H1 (cell line): ENCODE measurements at places on chromosomes 2 and 18. TPM values are rescaled to one million over a fixed set of nuclear protein-coding genes. Genes with fewer than 3 reads are reported as not detected.

SLC5A7 gene
- 0.11 and 0.15 TPM in 2 replicates for total RNA-seq

DNA sequence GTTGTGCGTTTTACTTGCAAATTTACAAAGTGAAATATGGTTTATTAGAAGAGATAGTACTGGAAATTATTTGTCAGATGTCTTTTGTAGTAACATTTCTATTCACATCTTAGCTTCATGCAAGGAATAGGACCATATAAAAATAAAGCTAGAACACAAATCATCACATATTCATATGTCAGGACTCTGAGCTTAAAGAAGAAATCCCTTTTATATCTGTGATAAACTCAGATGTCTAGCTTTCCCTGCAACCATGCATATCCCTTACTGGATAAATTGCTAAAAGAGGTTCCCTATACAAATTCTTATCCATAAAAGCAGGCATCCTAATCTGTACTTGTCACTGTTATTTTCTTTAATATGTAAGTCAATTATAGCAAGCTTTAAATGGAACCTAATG, 178.5 kb downstream of the NRXN1 start:
- DNase-seq = no peak
- H3K36me3 ChIP-seq = no peaks in the 10 kb centered on the region
- H3K4me1 ChIP-seq = no peaks in the 10 kb centered on the region
- no peak overlapping the region for H3K4me3 ChIP-seq
- no peaks in the 10 kb centered on the region for H3K27me3 ChIP-seq

DNA sequence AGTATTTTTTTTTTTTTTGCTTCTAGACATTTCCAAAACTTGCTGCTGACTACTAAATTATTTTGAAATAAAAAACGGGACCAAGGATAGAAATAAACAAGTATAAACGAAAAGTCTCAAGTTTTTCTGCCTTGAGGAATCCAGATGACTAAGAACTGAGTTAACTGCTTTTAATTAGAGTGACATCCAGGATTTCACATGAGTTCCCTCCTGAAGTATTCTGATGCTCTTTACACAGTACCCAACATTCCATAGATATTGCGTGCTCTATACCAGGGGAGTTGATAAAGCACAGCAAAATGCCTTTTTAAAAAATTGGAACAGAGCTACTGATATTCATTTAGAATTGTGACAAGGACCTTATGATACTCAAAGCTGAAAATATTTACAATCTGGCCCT, 618.0 kb downstream of the CCDC85A start:
- H3K4me1 ChIP-seq = no peaks in the 10 kb centered on the region
- H3K27me3 ChIP-seq = no peaks in the 10 kb centered on the region
- no peak overlapping the region for H3K4me3 ChIP-seq
- H3K27ac ChIP-seq = no peak overlapping the region
- DNase-seq = no peak

- H3K4me3 ChIP-seq = no peak overlapping the region
- H3K27me3 ChIP-seq = no peaks in the 10 kb centered on the region
- peaks cover 16% of the 10 kb centered on the region for H3K4me1 ChIP-seq
- DNase-seq = no peak
These were observed 3.0 kb downstream of the ACOXL start for GRCh38 chr2:110735366-110735765.

PNKD gene
- 43.9 and 44.4 TPM in 2 replicates for total RNA-seq

DNA sequence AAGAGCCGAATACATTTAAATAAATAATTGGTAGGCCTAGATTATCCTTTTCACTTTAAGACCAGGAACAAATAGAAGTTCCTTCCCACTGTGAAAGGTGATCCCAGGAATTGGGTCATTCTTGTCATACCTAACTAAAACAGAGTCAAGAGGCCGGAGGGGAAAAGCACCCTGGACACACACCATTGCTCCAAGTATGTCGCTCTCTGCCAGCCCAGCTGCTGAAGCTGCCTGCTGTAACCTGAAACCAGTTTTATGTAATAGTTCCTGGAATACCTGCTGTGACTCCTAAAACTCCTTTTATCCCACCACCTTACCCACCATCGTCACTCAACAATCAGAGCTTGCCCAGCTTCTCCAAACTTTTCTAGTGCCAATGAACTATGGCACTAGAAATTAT, 217.1 kb downstream of the PTPRM start:
- DNase-seq = no peak
- no peak overlapping the region for H3K27ac ChIP-seq
- H3K4me1 ChIP-seq = no peaks in the 10 kb centered on the region
- no peaks in the 10 kb centered on the region for H3K27me3 ChIP-seq

ARHGEF33 gene
- total RNA-seq = 0.57 and 0.95 TPM in 2 replicates

MALL gene
- total RNA-seq = 3.6 and 3.9 TPM in 2 replicates

IL36RN gene
- not detected in 2 replicates for total RNA-seq

FOXI3 gene
- 15.9 and 17.1 TPM in 2 replicates for total RNA-seq

DNA sequence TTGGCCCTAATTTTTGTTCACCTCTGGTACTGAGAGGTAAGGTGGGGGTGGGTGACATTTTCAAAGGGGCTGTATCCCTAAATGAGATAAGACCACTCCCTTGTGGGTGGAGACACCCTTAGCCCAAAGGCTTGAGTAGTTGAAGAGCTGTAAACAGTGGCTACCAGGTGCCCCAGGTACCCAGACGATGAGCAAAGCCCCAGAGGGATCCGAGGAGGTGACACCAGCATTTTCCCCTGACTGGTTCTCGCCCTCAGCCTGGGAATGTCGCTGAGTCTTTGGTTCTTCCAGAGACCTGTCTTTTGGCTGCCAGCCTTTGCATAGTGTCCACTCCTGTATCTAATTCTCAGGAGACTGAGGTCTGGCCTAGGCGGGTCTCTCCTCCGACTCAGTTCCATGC, 36.5 kb downstream of the RRM2 start:
- no peak for DNase-seq
- H3K27ac ChIP-seq = no peak overlapping the region
- H3K4me1 ChIP-seq = no peaks in the 10 kb centered on the region
- no peak overlapping the region for H3K4me3 ChIP-seq
- no peaks in the 10 kb centered on the region for H3K27me3 ChIP-seq

CDKL4 gene
- total RNA-seq = 0.29 TPM in 1 of 2 replicates, not detected in the other

- no peaks in the 10 kb centered on the region for H3K36me3 ChIP-seq
- H3K4me3 ChIP-seq = no peak overlapping the region
- peaks cover 4% of the 10 kb centered on the region; the same call in 1 of the 2 replicates for H3K4me1 ChIP-seq
- no peaks in the 10 kb centered on the region for H3K27me3 ChIP-seq
- no peak for DNase-seq
- H3K27ac ChIP-seq = no peak overlapping the region
These were observed 50.0 kb downstream of the OXER1 start for GRCh38 chr2:42713920-42714319.

DNA sequence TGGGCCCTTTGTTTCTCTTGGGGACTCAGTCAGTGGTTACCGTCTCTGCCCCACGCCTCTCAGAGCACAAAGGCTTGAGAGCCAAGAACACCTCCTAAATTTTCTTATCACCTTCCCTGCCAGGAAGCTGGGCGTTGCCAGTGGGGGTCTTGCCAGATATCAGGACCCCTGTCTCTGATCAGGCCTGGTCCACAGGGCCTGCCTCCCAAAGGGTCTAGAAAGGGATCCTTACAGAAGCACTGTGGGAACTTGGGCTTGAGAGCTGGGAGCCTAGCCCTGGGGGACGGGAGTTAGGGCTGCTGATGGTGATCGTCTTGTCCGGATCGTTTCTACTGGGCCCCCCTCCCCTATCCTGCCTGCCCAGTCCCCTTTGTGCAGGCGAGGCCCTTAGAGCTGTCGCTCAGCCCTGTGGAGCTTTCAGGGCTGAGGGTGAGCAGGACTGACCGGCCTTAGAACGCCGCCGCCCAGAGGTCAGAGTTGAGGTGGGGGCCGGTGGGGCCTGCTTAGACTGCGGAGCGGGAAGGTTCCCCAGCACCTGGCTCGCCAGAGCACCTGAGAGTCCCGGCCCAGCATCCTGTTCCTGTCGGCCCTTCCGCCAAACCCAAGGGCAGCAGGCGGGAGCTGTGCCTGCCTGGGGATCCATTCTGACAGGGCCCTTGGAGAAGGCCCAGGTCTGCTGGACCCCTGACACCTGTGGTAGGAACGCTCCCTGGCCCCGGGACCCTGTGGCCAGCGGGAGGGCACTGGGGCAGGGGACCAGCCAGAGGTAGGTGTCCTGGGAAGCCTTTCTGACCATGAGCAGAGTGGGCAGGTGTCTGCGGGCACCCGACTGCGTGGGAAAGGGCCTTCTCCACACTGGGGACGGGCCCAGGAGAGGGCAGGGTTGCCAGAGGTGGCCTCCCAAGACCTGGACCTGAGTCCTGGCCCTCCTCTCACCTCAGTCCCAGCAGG, 956 bp downstream of the ESPNL start:
- H3K27ac ChIP-seq = no peak overlapping the region
- H3K36me3 ChIP-seq = no peaks in the 10 kb centered on the region
- no peaks in the 10 kb centered on the region for H3K4me1 ChIP-seq
- peak; percentile 52 for DNase-seq
- no peaks in the 10 kb centered on the region for H3K27me3 ChIP-seq
- no peak overlapping the region for H3K4me3 ChIP-seq

GKN1 gene
- total RNA-seq = not detected in 2 replicates

- H3K4me3 ChIP-seq = peak overlapping the region; percentile 44; the same call in 1 of the 2 replicates
- DNase-seq = no peak
- no peaks in the 10 kb centered on the region for H3K4me1 ChIP-seq
- H3K27ac ChIP-seq = no peak overlapping the region
- H3K27me3 ChIP-seq = no peaks in the 10 kb centered on the region
These were observed 1.3 kb downstream of the NYAP2 start for GRCh38 chr2:225400546-225401400.

SETBP1 gene
- total RNA-seq = 4.6 and 6.5 TPM in 2 replicates

FRZB gene
- 4.6 and 4.7 TPM in 2 replicates for total RNA-seq

- H3K27ac ChIP-seq = no peak overlapping the region
- H3K4me1 ChIP-seq = no peaks in the 10 kb centered on the region
- no peak overlapping the region for H3K4me3 ChIP-seq
- H3K27me3 ChIP-seq = no peaks in the 10 kb centered on the region
These were observed 330.2 kb downstream of the RBM43 start for GRCh38 chr2:150931451-150931850.

GRCh38 chr2:22290302-22290701, 1094.7 kb upstream of the KLHL29 start:
- H3K4me3 ChIP-seq = no peak overlapping the region
- no peak for DNase-seq
- H3K4me1 ChIP-seq = no peaks in the 10 kb centered on the region
- H3K27me3 ChIP-seq = no peaks in the 10 kb centered on the region

CXCR1 gene
- not detected in 2 replicates for total RNA-seq

GRCh38 chr2:74253971-74254310, 55.5 kb downstream of the MTHFD2 start:
- no peak overlapping the region for H3K27ac ChIP-seq
- no peaks in the 10 kb centered on the region for H3K36me3 ChIP-seq
- no peaks in the 10 kb centered on the region; the same call in 1 of the 2 replicates for H3K27me3 ChIP-seq
- no peak for DNase-seq
- no peak overlapping the region for H3K4me3 ChIP-seq

LYPD6 gene
- total RNA-seq = 8.8 and 8.9 TPM in 2 replicates

GRCh38 chr18:68121826-68122225, 593.1 kb downstream of the TMX3 start:
- H3K36me3 ChIP-seq = no peaks in the 10 kb centered on the region
- no peak overlapping the region for H3K27ac ChIP-seq
- H3K4me3 ChIP-seq = no peak overlapping the region
- H3K4me1 ChIP-seq = no peaks in the 10 kb centered on the region

MEIS1 gene
- 0.63 and 1.2 TPM in 2 replicates for total RNA-seq

DNA sequence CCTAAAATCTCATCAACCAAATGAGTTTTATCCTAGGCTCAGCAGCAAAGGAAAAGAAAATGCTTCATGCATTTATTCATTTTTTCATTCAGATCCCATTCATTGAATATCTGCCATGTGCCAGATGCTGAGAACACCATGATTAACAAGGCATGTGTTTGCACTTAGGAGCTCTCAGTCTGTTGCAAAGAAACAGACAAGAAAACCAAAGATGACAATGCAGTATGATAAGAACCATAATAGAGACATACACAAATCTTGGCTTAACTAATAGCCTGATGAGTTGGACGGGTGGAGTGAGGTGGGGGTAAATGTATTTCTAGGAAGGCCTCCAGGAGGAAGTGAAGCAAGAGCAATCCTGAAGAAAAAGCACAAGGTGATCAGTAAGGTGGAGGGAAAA, 177.8 kb upstream of the SCN7A start:
- no peaks in the 10 kb centered on the region for H3K36me3 ChIP-seq
- no peak for DNase-seq
- H3K27ac ChIP-seq = no peak overlapping the region
- no peak overlapping the region for H3K4me3 ChIP-seq

COL4A3 gene
- 0.17 and 0.34 TPM in 2 replicates for total RNA-seq

DNA sequence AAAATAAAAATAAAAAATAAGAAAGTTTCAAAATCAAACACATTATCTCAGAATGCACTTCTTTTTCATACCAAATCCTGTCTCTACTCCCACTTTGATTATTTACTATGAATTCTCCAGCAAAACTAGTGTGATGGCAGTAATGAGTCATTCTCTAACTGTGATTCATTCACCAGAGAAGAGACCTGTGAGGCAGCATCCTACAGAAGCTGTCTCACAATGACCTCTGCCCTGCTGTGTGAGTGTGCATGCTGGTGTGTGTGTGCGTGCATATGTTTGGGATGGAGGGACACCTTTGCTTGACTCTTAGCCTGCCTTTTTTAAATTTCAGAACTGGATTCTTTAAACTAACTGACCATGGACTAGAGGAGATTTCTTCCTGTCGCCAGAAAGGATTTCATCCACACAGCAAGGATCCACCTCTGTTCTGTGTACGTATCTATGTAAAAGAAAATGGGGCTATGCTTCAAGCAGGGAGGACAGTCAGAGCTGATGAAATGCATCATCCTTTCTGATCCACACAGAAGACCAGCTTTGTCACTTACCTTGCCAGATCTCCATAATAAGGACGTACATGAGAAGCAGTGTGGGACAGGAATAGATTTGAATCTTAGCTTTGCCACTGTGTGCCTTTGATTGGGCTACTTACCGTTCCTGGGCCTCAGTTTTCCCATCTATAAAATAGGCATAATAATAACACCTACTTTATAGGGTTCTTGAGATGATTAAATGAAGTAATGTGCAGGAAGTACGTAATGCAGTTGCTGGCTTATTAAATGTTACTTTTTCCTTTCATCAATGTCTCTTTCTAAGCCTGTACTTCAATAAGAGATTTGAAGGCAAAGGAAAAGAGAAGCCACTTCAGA, 31.2 kb downstream of the STAMBP start:
- no peak for DNase-seq
- H3K27me3 ChIP-seq = no peaks in the 10 kb centered on the region
- no peak overlapping the region for H3K27ac ChIP-seq
- H3K4me3 ChIP-seq = no peak overlapping the region

DNA sequence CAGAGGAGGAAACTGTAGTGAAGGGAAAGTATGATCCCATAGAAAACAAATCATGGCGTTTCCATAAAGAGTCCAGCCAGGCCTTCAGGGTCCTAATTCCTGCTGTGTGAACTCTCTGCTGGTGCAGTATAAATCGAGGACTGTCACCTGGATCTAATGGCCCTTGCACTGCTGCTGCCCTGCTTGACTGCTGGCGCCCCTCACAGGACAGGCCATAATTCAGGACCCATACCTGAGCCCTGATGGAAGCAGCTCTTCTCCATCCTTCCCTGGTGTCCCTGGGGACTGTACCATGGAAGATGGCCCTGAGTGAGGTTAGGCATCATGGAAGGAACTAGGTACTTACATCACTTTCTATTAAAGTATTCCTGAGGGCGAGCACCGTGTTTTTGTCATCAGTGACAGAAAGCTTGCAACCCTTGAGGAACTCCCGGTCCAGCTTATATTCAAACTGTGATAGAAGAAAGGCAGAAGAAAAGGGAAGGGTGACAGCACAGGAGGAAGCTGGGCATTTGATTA, 116.9 kb downstream of the RIF1 start:
- no peaks in the 10 kb centered on the region for H3K4me1 ChIP-seq
- H3K27ac ChIP-seq = no peak overlapping the region
- H3K4me3 ChIP-seq = no peak overlapping the region
- H3K36me3 ChIP-seq = no peaks in the 10 kb centered on the region
- no peaks in the 10 kb centered on the region for H3K27me3 ChIP-seq
